ENCODE measurements at places on chromosomes 3 and 15. TPM values are rescaled to one million over a fixed set of nuclear protein-coding genes. Genes with fewer than 3 reads are reported as not detected.

DNA sequence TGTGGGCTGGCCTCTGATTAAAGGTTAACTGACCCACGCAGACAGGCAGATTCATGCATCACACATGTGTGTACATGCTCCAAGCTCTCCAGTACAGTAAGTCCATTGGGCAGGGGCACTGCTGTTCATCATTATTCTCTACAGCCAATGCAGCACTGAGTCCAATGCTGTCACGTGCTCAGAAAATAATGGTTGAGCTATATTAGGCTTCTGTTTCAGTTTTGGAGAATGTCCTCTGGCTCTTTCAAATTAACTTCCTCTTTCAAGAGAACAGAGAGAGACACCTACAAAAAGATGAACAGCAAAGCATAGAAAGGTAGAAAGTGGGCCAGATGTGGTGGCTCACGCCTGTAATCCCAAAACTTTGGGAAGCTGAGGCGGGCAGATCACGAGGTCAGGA is 202.6 kb downstream of the MEX3B start:
- DNase-seq, result no peak

DNA sequence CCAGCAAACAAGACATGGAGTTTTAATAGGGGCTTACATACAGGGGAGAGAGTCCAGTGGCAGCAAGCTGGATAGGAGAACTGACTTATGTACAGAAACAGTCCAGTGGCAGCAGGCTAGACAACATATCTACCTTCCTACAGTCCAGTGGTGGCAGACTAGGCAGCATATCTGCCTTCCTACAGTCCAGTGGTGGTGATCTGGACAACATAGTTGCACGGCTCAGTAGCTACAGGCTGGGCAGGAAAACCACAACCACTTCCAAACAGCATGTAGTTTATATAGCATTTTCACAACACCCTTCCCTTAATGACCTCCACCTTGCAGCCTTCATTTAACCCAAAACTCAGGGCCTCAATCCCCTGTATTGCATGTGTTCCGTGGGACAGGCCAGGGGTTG is 181.3 kb upstream of the EIF1B start:
- DNase-seq, result no peak

GRCh38 chr3:123880998-123881561 is 3.1 kb downstream of the MYLK start:
- no peak for DNase-seq

GRCh38 chr3:155805204-155805801 is 775 bp downstream of the C3orf33 start:
- DNase-seq, result peak; percentile 54

DNA sequence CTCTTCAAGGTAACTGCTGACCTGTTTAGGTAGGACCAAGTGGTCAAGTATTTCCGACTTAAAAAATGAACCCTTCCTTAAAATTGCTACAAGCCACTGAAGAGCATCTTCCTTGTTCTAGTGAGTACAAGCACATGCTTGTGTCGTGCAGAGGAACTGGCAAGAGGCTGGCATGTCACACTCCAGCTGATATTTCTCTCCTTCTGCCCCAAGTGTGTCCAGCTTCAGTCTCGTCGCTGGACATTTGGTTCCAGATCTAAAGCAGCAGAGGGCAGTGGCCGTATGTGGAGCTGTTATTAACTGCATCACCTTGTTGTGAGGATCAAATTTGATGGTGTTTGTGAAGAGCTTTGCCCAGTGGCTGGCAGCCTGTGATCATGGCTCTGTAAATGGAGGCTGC is 10.0 kb downstream of the RBP2 start:
- DNase-seq, result no peak

Gene ITIH1
- 1.9 TPM for polyA plus RNA-seq

GRCh38 chr3:24518990-24519367 is 24.3 kb upstream of the THRB start:
- DNase-seq, result no peak

Gene IL5RA
- 0.46 TPM for polyA plus RNA-seq
